AG08396 (cell line): ENCODE measurements at places on chromosomes 3 and 15.
A peak's percentile ranks its signal among the peaks of the same experiment; 100 is the strongest.

- no peak for DNase-seq
Observed at GRCh38 chr3:129058441-129059200, 2.0 kb upstream of the GP9 start.

DNA sequence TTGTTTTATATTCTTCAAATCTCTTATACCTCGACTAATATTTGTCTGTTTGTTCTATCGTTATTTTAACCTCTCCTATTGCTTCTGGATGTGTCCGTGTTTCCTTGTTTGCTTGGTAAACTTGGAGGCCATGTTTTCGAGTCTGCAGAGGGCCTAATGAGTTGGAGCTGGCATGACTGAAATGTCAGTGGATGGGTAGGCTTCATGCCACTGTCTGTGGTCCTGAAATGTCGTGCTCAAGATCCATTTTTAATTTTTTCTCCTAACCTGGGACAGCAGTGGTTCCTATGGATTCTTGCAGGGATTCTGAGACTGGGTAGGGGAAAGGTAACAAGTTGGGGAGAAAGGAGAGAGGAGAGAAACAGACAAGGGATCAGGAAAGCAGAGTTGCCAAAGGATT is 18.8 kb upstream of the GASK1A start:
- no peak for DNase-seq

GRCh38 chr3:161274691-161275298 is 53.7 kb downstream of the NMD3 start:
- DNase-seq = peak; percentile 28

DNA sequence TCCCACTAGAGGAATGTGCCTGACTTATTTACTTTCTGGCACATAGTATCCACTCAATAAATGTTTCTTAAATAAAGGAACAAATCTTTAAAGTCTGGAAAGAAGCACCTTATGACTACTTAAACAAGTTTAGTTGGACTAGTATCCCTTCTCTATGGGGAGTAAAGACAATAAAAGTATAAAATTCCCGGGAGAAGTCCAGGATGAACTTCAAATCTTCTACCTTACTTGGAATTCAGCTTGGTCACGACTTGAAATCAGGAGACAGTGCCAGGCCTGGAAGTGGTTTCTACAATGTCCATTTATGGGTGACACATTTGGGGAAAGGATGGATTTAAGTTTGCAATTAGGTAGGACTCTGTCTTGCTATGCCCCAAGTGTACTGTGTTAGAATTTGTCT is 196.5 kb downstream of the NR1D2 start:
- DNase-seq = no peak

DNA sequence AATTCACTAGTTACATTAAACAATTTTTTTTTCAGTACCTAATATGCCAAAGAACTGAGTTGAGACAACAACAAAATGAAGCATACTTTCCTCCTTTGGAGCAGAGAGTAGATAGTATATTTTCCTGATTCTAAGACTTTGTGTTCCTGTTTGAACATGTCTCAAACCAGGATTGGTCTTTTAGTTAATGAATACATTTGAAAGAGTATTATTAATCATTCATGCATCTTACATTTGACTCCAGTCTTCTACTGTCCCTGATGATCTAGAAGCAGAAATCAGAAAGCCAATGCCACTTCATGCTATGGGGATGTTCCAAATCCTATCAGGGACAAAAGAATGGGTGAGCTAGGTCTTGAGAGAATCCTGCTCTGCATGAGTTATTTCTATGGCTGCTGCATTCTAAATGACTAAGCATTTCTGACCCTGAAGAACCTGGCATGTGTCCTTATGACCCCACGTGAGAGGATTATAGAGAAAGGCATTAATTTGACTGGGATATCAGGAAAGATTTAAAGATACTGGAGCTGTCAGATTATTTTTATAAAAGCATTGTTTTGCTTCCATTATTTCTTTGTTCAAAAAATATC is 32.9 kb upstream of the MBNL1 start:
- DNase-seq = no peak

GRCh38 chr3:123423031-123423430 is 25.9 kb downstream of the ADCY5 start:
- DNase-seq = no peak

DNA sequence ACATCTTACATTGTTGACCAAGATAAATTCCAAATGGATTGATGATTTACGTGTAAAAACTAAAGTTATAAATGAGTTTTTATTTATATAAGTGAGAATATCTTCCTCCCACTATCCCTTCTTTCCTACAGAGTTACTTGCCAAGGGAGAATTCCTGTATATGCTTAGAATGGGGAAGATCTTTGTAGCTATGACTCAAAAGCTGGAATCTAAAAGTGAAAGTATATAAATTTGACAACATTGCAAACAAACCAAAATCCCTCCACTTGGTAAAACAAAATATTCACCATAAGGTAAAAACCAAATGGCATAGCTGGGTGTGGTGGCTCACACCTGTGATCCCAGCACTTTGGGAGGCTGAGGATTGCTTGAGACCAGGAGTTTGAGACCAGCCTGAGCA is 52.7 kb upstream of the GCNT3 start:
- no peak for DNase-seq

DNA sequence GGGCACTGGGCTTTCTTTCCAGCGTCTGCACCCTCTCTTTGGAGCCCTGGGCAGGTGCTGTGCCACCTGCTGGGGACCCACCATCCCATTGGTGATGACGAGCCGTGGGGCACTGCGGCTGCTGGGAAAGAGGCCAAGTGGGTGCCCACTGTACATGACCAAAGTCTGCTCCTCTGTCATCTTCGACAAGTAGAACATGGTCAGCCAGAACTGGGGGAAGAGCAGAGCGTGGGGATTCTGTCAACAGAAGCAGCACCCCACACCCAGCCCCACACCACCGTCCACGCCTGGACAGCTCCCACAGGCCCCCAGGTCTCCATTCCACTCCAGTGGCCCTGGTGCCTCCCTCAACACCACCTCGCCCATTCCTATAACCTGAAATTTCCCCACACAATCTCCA is 9.7 kb downstream of the UROC1 start:
- no peak for DNase-seq

DNA sequence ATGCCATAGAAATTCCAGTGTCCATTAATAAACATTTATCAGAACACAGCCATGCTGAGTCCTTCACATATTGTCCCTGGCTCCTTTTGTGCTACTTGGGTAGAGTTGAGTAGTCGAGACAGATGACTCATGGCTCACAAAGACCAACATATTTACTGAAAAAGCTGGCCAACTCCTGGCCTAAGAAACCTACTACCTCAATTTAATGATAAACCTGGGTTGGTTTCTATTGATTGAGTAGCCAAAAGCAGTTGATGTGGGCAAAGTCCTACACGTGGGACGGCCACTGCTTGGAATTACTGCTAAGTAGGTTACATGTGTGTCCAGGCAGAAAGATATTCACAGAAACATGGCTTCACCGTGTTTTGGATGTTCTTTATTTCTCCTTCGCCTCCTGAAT is 402.2 kb downstream of the NR2F2 start:
- DNase-seq = no peak

DNA sequence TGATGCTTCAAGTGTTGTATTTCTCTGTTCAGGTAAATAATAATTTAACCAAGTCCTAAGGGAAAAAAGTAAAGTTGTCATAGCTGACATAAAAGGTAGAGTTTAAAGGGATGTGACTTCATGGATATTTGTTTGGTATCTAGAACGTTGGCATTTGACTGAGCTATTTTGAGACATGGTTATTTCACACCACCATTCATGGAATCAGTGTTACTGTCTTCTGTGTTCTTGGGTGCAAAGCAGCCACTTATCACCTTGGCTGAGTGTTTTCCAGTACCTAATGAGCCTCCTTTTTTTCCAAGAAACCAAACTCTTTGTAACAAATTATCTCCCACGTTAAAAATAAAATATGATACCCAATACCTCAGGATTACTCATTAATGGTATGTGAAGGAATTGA is 155.8 kb downstream of the GHSR start:
- DNase-seq = no peak

DNA sequence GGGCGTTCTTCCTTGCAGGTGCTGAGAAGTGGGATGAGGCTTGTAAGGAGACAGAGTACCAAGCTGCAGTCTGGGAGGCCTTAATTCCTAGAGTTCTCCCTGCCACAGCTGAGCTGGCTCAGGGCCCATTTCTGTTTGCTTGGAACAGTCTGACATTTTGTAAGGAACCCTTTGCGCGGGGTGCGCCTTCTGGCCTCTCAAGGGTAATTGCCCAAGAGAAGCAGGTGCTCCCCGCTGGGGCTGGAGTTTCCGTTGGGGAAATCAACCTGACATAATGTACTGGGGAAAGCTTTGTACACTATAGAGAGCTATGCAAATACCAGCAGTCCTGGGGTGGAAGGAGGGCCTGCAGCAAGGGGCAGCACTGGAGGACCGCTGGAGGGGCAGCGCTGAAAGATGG is 83.6 kb downstream of the HMG20A start:
- DNase-seq = no peak

DNA sequence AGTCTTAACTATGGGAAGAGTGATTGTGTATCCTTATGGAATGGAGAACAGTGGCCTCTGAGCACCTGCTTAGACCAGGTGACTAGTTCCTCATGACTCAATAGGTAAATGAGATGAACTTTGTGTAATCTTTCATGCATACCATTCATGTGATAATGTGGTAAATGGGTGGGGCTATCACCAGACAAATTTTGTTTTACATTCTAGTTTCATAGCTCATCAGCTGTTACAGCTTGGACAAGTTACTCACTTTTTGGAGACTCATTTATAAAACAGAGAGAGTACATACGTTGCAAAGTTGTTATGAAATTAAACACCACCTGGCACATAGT is 103.7 kb upstream of the TGFBR2 start:
- no peak for DNase-seq

DNA sequence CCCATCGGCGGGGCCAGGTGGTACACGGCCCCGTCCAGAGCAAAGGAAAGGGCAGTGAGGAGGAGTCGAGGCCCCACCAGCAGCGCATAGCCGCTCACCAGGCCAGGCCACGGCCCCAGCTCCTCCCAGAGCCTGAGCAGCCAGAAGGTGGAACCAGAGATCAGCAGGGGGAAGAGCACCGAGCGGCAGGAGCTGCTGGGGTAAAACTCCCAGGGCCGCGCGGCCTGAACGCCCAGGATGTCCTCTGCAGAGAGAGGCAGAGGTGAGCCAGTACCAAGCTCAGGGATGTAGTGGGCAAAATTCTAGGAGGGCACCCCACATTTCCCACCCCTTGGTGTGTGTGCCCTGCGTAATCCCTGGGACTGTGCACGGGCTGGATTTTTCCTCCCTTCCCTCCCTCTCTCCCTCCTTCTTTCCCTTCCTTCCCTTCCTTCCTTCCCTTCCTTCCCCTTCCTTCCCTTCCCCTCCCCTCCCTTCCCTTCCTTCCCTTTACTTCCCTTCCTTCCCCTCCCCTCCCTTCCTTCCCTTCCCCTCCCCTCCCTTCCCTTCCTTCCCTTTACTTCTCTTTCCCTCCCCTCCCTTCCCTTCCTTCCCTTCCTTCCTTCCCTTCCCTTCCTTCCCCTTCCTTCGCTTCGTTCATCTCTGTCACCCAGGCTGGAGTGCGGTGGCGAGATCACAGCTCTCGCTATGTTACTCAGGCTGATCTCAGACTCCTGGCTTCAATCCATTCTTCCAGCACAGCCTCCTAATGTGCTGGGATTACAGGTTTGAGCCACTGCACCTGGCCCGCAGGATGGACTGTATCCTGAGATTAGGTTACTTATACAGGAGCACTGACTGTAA is 6.3 kb upstream of the NCBP2 start:
- DNase-seq = no peak

GRCh38 chr3:152879130-152879789 is 44.3 kb downstream of the P2RY1 start:
- DNase-seq = no peak

GRCh38 chr15:40845036-40845435 is 1.2 kb downstream of the SPINT1 start:
- DNase-seq = no peak

- no peak for DNase-seq
Observed at GRCh38 chr3:22843854-22844253, 359.3 kb upstream of the UBE2E2 start.

DNA sequence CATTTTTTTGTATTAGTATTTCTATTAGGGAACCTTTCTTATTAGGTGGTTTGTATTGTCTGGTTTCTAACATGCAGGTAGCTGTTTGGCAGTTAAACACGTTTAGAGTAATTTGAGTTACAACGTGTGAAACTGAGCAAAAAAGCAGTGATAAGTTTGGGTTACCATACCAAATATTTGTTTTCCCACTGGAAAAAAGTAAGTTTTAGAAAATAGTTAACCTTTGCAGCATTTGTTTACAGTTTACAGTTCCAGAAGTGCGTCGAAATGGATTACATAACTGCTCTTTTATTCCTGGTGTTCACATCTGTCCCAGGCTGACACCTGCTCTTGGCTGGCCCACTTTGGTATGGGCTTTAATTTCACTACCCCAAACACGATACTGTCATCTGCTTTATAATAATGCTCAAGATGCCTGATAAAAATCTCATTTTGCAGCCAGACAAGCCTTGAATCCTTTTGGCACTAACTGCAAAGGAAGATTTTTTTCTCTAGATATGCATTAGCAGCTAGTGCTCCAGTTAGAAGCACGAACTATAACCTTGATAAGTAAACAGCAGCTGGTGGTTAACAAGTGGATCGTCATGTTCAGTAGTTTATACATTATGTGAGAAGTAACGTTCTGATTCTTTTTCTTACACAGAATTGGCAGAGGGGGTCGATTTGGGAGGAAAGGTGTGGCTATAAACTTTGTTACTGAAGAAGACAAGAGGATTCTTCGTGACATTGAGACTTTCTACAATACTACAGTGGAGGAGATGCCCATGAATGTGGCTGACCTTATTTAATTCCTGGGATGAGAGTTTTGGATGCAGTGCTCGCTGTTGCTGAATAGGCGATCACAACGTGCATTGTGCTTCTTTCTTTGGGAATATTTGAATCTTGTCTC is 5.3 kb downstream of the EIF4A2 start:
- DNase-seq = no peak

- peak; percentile 65 for DNase-seq
Observed at GRCh38 chr3:27521179-27521871, 37.1 kb upstream of the SLC4A7 start.

DNA sequence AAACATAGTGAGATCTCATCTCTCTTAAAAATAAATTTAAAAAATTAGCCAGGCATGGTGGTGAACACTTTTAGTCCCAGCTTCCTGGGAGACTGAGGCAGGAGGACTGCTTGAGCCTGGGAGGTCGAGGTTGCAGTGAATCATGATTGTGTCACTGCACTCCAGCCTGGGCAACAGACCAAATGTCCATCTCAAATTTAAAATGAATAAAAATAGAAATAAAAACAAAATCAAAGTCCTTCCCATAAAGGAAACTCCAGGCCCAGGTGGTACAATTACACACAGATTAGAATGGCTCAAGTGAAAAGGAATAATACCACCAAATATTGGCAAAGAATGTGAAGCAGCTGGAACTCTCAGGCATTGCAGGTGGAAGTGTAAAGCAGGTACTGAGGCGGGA is 19.3 kb upstream of the ATP10A start:
- no peak for DNase-seq

GRCh38 chr15:73682600-73683090 is 1.5 kb upstream of the CD276 start:
- no peak for DNase-seq
